D721Med (cell line): ENCODE measurements at places on chromosomes 11 and 22.

DNA sequence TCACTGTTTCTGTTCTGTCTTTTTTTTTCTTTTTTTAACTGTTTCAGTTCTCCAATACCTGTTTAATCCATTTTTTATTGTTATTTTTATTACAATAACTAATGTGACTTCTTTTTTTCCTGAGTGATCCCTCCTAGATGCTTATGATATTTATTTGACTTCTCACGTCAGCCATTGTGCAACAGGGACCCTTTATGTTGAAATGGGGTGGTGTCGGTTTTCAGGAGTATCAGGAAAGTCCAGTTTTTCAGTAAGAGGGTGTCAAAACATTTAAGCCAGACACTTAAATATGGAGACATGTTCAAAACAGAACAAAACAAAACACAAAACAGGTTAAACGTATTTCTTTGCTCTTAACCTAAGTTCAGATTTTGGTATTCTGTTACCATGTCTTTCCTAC lies 418.8 kb downstream of the DYNC2H1 start:
- no peak for DNase-seq

DNA sequence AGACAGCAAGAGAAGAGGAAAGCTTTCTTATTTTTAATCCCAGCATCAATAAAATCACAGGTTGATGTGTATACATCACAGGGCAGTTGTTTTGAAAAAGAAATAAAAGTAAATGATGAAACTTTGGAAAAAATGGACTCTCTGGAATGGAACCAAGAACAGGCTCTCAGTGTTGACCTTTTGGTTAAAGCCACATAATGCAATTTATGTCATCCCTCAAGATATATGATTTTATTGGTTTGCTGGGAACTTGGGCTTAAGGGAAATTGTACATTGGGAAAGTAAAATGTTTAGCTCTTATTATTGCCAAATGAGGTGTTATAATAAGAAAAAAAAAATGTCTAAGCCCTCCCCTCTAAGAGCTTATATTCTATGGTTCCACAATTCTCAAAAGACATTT lies 139.8 kb upstream of the MTNR1B start:
- DNase-seq = no peak

GRCh38 chr11:102115557-102115956 lies 5.3 kb downstream of the YAP1 start:
- no peak for DNase-seq

GRCh38 chr11:129458278-129458677 lies 82.6 kb downstream of the BARX2 start:
- no peak for DNase-seq

- no peak for DNase-seq
Measured at GRCh38 chr11:94302776-94303175, 1.6 kb upstream of the IZUMO1R start.

DNA sequence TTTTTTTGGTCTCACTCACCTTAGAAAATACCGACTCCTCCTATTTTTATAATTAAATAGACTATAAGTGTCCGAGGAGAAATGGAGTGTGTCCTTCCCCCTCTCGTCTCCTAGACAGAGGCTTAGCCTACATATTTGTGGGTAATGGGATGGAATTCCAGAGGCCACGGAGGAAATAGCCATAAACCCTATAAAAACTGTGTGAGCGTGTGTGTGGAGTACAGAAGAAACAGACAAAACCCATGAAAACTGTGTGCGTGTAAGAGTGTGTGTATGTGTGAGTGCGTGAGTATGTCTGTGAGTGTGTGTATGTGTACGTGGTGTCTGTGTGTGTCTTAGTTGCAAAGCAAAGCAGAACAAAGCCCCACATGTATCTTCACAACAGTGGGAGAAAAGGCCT lies 883.5 kb downstream of the OPCML start:
- DNase-seq = no peak

- DNase-seq = no peak
Measured at GRCh38 chr11:116071241-116071640, 567.0 kb upstream of the CADM1 start.

- DNase-seq = no peak
Measured at GRCh38 chr11:113124006-113124405, 162.8 kb downstream of the NCAM1 start.

DNA sequence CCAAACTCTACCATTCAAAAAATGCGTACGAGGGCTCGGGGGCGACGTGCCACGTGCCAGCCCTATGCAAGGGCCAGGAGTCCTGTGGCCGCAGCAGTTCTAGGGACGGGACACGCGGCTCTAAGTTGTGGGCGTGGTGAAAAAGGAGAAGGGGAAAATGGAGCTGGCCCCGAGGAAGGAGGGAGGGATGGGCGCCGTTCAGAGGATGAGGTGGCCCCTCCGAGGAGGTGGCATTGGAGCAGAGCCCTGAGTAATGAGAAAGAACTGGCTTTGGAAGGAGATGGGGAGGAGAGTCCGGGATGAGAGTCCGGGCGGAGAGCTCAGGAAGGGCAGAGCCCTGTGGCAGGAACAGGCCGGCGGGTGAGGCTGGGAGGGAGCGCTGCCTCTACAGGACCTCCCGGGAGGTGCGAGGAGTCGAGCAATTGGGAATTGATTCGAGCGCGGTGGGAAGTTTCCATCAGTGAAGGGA lies 21.0 kb downstream of the OTUB1 start:
- no peak for DNase-seq
